Progenitor cell of endocrine pancreas (in vitro differentiated cells): ENCODE measurements at places on chromosomes 6 and 20.

GRCh38 chr6:27547157-27548075, 74.5 kb upstream of the ZNF184 start:
- no peak for DNase-seq

DNA sequence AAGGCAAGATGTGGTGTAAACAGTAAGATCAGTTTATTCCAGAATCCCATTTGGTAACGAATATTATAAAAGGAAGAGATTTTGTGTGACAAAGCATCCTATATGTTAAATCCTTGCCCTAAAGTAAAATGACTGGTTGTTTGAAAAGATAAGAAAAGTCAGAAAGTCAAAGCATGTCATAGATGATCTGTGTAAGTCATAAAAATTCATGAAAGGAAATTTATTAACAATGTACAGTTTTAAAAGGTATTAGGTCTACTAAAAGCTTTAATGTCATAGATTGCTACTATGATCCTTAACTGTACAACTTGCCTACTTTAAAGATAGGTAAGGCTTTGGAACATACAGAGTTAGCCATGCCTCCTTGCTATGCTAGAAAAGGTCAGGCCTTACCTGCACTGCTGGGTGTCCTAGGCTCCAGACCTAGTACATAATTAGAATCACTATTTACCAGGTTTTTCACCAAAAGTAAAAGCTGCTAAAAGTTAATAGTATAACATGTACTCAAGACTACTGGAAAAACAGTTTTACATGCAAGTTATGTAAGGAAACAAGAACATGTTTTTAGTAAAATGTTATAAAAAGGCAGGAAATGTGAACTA, 1090.1 kb upstream of the ADGRB3 start:
- DNase-seq, result no peak

DNA sequence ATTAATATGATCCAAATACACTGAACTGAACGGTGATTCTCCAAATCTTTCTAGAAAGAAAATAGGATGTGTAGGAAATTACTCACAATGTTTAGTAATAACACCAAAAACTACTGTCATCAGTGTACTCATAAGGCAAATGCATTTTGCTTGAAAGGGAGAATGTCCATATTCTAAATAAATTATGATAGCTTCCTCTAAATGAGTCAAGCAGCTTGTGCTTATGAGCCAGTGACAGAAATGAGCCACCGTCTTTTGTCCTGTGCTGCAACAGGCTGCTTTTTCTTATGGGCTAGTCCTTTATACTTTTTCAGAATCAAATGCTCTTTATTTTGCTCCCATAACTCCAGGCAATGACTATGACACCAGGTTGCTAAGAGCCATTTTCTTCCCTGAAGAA, 4.5 kb upstream of the ZNF451 start:
- DNase-seq, result no peak

DNA sequence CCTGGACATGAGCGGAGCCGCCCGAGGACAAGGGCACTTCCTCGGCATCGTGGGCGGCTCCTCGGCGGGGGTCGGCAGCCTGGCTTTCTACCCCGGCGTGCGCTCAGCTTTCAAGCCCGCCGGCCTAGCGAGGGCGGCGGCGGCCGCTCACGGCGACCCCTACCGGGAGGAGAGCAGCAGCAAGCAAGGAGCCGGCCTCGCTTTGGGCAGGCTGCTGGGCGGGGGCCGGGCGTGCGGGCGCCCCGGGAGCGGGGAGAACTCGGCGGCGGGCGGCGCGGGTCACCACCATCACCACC, 6.7 kb downstream of the PRDM13 start:
- DNase-seq, result no peak

- no peak for DNase-seq
Observed at GRCh38 chr6:7073821-7074525, 33.8 kb upstream of the RREB1 start.
